ENCODE measurements at places on chromosomes 5 and 9. TPM values are rescaled to one million over a fixed set of nuclear protein-coding genes. Genes with fewer than 3 reads are reported as not detected.
A peak's percentile ranks its signal among the peaks of the same experiment; 100 is the strongest.

- peaks cover 2% of the 10 kb centered on the region for H3K4me1 ChIP-seq
- no peaks in the 10 kb centered on the region for H3K27me3 ChIP-seq
- H3K36me3 ChIP-seq, result peaks cover 14% of the 10 kb centered on the region
- H3K27ac ChIP-seq, result no peak overlapping the region
Measured at GRCh38 chr5:140301136-140301535, 1.8 kb downstream of the PFDN1 start.

GRCh38 chr9:2126331-2126803 is 111.2 kb downstream of the SMARCA2 start:
- H3K27ac ChIP-seq, result peak overlapping the region; percentile 25
- peaks cover 58% of the 10 kb centered on the region for H3K36me3 ChIP-seq
- H3K27me3 ChIP-seq, result no peaks in the 10 kb centered on the region
- H3K4me3 ChIP-seq, result no peak overlapping the region

GSN gene
- 195 TPM for polyA plus RNA-seq

NR2F1-AS1 gene
- 7.2 TPM for polyA plus RNA-seq

Measured in large intestine (tissue), 12 donors.